WTC11 (cell line): ENCODE measurements at places on chromosomes 7 and 10.

DNA sequence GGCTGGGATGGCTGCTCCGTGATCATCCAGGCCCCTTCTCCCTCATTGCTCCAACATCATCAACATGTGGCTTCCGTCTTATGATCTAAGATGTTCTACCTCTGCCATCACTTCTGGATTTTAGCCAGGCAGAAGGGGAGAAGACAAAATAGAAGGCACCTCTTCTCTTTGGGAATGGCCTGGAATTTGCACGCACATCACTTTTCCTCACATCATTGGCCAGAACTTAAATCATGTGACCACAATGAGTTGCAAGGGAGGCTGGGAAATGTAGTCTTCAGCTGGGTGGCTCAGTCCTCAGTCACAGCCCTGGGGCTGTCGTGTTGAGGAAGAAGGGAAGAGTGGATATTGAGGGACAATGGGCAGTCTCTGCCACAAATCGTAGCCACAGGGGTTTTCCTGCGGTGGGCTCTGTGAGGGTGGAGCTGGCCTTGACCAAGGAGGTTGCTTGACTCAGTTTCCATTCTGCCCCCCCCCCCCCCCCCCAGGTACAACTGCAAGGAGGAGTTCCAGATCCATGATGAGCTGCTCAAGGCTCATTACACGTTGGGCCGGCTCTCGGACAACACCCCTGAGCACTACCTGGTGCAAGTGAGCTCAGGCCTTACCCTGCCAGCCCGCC, 50.3 kb downstream of the PALD1 start:
- DNase-seq = peak; percentile 40

DNA sequence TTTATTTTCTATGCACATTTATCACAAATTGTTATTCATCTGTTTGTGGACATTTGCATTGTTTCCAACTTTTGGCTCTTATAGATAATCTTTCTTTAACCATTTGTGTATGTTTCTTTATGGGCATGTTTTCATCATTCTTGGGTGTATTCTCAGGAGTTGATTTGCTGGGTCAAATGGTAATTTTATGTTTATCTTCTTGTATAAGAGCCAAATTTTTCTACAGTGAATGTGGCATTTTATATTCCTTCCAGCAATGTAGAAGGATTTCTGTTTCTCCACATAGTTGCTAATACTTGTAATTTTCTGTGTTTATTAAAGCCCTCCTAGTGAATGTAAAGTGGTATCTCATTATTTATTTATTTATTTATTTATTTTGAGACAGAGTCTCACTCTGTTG, 21.8 kb downstream of the CYP2C19 start:
- DNase-seq = no peak

DNA sequence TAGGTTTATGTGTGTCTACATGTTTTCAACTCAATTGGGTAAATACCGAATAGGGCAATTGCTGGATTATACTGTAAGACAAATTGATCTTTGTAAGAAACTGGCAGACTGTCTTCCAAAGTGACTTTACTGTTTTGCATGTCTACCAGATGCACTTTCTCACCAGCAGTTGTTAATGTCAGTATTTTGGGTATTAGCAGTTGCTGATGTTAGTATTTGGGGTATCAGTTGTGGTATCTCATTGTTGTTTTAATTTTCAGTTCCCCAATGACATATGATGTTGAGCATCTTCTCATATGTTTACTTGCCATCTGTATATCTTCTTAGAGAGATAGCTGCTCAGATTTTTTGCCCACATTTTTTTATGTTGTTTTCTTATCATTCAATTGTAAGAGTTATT, 10.6 kb downstream of the PDE6C start:
- no peak for DNase-seq

GRCh38 chr10:34032564-34032963, 698.1 kb upstream of the NRP1 start:
- no peak for DNase-seq

DNA sequence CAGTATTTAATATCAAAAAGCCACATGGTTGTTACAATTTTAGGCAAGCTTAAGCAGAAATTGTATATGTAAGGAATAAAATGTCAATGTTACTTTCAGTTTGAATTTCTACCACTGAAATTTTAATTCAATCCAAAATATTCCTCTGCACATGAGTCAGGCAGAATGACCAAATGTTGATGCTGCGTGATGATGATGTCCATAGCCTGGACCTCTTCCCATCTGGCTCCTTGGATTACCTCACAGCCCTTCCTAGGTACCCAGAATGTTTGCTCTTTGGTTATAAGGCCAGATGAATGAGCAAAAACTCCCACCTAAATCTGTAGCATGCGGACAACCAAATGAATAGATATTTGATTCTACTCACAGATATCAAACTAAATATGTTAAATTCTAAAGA, 258.3 kb upstream of the IMMP2L start:
- DNase-seq = no peak

DNA sequence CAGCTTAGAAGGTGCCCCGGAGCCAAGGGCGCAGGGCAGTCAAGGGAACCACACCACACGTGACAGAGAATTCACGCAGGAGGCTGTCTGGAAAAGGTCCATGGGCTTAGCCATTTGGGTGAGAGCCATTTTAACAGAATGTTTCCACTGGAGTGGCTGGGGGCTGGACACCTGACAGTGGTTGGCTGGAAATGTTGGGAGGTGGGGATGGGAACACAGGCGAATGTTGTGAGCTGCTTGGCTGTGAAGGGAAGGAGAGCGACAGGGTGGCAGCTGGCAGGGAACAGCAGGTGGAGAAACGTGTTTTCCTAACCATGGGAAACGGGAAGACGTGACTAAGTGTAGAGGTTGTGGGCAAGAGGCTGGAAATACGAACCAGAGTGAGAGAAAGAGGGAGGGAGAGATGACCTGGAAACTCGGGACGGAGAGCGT, 100.5 kb upstream of the ZNF32 start:
- DNase-seq = no peak

DNA sequence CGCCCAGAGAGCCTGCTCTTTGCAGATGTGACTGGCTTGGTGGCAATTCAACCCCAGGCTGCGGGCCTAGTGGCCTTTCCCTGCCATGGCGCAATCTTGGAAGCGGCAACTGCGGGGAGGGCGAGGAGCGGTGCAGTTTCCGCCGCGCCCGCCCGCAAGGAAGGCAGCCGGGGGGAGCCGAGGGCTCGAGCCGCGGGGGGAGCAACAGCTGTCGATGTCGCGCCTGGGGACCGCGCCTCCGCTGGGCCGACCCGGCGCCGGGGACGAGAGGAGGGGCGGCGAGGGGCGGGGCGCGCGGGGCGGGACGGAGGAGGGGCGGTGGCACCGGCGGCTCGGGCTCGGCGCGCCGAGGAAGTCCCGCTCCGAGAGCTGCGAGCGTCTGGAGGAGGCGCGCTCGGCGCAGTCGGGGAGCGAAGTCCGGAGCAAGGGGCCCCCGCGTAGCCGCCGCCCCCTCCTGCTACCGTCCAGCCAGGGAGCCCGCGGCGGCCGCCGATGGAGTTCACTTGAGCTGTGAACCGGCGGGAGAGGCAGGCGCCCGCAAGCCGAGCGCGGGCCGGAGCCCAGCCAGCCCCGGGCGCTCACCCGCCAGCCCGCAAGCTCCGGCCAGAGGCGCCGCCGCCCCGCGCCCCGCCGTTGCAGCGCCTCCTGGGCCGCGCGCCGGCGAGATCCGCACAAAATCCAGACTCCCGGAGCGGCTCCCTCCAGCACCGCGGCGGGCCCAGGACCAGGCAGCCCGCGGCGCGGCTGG, 438.1 kb upstream of the GALNT17 start:
- peak; percentile 54 for DNase-seq

DNA sequence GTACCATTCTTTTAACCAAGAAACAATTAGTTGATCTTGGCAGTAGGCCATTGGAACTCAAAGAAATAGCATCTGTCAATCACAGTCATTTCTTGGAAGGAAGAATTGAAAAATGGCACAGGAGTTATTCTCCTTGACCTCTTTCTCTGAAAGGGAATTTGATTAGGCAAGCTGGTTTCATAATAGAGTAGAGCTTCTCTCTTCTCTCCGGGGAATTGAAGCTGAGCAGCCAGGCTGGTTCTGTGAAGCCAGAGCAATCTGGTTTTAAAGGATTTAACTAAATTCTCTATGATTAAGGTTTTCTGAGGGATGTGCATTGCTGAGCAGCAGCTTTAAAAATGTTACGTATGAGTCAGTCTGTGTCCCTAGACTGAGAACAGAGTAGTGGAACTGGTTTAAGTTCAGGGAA, 70.2 kb downstream of the AHCYL2 start:
- no peak for DNase-seq

- no peak for DNase-seq
Observed at GRCh38 chr7:28998105-28998504, 40.0 kb upstream of the TRIL start.

DNA sequence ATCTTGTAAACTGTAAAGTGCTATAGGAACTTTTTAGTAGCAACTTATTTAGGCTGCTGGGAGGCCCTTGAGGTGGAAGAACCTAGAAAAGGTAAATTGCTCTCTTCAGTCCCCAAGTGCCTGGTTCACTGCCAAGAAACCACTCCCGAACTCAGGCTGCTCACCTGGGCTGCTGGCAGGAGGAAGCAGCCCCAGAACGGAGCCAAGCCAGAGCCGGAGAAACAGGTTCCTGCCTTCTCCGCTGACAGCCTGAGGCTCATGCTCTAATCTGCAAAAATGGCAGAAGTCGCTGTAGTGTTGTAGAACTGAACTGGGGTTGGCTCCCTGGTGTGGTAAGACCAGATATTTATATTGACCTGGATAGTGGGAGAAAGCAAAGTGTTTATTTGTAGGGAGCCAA, 136.0 kb downstream of the CUL2 start:
- DNase-seq = no peak

GRCh38 chr7:157004521-157005455, 5.7 kb downstream of the MNX1 start:
- no peak for DNase-seq

GRCh38 chr7:101557421-101557820, 71.7 kb downstream of the MYL10 start:
- no peak for DNase-seq

- DNase-seq = no peak
Observed at GRCh38 chr7:106788637-106789036, 76.4 kb upstream of the PIK3CG start.

DNA sequence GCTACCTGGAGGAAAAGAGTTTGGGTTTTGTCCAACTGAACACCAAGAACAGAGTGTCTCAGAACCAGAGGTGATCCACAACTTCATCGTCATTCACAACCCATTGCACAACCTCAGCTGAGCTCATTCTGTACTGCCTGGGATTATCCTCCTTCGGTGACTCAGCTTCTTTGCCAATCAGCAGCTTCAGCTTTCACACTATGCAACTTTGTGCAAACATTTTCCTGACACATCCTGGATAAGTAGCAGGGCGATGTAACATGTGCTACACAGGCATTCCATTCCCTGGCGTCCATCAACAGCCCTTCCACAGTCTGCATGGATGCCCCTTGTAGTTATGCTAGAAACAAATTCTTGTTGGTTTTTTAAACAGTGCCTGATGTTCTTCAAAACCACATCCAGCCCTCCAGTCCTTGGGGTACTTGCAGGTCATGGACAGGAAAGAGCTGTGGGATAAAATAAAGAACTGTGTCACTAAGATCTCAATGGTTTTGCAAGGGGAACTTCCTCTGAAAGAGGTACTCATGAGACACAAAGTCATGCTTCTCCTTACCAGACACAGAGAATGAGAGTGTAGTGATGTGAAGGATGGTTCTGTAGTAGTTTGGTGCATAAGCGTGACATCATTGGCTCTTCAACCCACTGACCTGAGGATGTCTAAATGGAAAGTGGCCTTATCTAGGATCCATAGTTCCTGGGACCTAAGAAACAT, 478.5 kb downstream of the KIF20B start:
- DNase-seq = no peak

DNA sequence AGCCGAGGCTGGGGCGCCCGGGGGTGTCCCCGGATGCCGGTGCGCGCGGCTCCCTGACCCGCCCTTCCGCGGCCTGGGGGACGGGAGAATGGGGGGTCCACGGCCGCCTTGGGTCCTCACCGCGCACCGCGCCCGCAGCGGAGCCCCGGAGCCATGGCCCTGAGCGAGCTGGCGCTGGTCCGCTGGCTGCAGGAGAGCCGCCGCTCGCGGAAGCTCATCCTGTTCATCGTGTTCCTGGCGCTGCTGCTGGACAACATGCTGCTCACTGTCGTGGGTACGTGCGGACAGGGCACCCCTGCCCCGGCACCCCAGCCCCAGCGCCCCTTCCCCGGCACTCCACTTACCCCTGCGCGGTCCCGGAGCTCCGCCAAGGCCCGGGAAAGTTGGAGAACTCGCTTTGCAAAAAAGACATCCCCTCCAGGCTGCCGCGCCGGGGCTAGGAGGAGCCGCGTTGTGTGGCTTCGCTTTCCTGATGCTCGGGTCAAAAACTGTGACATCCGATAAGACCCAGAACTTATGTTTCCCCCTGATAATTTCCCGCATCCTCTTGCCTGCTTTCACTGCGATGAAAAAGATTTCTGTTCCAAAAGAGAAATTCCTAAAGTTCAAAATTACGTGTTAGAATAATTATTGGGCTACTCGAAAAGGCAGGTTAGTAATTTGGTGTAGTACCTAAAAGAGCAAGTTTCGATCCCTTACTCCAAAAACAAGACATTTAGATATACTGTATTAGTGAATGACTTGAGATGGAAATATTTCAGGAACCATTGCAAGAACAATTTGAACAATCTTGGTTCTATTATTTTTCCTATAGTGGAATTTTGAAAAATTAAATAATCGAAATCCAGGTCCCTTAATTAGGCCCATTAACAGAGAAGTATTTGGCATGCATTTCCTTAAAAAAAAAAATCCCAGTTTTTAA, 888 bp downstream of the SLC18A2 start:
- DNase-seq = peak; percentile 47

- DNase-seq = no peak
Observed at GRCh38 chr7:85106719-85107118, 80.1 kb downstream of the SEMA3D start.

GRCh38 chr10:86203162-86203905, 163.3 kb downstream of the GRID1 start:
- DNase-seq = peak; percentile 75

GRCh38 chr7:106570948-106571418, 90.0 kb downstream of the CCDC71L start:
- DNase-seq = no peak

GRCh38 chr7:41694495-41694894, 8.4 kb downstream of the INHBA start:
- no peak for DNase-seq

DNA sequence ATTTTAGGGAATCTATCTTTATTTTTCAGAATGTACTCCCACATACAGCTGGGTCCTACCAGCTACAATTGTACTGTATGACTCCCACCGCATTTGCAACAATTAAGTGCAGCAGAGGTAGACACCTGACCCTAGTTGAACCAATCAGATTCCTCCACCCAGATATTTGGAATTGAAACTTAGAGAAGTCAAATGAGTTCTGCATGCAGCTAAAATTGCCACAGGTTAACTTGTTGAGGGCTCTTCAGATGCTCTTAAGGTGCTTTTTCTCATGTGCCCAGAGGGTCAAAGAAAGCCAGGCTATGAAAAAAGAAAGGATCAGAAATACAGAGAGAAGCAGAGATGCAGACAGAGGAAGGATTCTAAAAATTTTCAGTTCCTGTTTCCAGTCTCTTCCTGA, 68.0 kb upstream of the TES start:
- no peak for DNase-seq
